Upper lobe of left lung (tissue), 6 donors: ENCODE measurements at places on chromosomes 11 and 22. TPM values are rescaled to one million over a fixed set of nuclear protein-coding genes. Genes with fewer than 3 reads are reported as not detected.

DNA sequence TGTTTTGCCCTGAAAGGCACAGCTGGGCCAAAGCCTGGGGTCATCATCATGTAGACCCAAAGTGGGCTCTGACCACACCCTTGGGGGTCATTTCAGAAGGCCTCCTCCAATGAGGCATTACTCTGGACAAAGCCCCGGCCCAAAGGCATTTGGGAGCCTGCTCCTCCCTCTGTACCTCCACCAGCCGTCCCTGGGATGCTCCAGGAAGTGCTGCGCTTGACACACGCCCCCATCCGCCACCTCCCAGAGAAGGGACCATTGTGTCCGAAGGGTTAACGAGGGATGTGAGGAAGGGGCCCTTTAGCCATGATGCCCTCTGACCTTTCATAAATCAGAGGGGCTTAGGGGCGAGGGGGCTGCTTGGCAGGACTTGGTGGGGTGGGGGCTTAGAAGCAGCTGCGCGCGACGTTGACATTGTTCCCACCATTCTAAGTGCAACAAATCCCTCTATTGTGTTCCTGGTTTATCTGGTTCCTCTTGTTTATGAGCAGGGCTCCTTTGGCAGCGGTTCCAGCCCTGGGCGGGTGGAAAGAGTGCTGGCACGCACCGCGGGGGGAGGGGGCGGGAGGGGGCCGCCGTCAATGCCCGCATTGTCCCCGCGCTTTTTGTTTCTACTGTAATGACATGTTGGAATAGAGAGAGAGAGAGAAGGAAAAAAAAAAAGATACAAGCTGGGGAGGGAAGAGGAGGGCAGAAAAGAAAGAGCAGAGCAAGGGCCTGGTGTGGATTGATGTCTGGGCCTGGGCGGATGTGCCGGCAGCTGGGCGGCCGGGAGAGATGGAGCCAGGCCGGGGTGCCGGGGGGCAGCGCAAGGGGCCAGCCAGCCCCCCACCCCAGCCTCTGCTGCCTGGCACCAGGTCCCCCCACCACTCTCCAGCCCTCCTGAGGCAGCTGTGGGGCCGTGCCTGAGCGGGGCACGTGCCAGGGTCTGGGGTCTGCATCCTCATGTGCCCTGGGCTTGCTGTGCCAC is 32.1 kb upstream of the SOX10 start:
- peak; percentile 38 for DNase-seq

DNA sequence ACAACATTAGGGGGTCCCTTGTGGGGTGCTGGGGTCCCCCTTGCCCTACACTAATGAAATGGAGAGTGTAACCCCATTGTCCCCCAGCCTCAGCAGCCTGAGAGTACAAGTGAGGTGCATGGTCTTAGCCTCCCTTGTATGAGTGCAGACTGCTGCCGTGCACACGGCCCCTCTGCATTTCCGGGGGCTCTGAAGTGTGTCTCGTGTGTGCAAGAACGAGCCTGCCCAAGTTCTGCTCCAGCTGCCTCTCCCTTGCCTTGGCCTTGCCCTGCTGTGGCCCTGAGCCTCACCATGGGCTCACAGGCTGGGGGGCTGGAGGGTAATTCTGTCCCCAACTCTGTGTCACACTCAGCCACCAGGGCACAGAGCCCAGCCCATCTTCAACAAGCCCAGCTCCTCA is 5.2 kb upstream of the EHD1 start:
- no peak for DNase-seq

DNA sequence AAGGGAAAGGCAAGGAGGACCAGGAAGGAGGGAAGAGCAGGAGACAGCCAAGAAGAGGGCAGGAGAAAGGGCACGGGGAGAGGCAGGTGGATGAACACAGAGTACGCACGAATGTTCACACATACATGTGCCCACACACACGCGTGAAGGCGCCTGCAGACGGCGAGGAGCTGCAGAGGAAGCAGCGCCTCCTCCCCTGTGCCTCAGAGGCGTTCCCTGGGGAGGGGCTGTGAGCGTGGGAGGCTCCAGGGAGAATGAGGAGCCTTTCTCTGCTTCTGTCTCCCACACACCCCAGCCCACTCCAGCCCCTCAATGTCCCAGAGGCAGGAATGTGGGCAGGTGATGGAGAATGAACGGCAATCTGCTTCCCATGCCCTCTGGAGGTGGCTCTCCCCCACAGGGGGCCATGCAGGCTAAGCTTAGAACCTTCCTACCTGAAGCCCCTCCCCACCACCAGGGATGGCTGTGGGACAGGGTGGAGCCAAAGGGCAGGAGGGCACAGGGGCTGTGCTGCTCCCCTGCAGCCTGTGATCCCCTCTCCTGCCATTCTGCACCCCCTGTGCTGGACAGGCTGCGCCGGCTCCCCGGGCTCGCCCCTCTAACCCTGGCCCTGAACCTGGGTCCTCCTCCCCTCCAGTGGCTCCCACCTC is 25.3 kb downstream of the PPM1F start:
- no peak for DNase-seq

- no peak for DNase-seq
Measured at GRCh38 chr11:134856056-134856971, 444.3 kb upstream of the B3GAT1 start.

DNA sequence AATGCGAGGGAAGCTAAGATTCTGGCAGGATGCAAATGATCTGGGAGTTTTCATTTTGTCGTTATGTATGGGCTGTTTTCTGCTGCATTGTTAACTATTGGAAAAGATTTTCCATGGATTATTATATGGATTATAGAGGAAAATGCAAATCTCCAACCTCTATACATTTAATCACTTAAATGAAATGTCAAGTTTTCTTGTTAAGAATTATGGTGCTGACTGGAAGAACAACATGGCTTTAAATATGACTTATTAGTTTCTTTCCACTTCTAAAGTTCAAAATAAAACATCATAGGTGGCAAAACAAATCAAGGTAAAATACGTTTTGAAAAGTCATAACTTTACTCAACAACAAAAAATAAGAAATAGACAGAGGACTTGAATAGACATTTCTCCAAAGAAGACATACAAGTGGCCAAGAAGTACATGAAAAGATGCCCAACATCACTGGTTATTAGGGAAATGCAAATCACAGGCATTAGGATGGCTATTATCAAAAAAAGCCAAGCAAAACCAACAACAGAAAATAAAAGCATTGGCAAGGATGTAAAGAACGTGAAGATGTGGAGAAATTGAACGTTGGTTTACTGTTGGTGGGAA is 56.2 kb upstream of the CLDN5 start:
- no peak for DNase-seq

Gene CTSD
- 993 TPM for total RNA-seq

DNA sequence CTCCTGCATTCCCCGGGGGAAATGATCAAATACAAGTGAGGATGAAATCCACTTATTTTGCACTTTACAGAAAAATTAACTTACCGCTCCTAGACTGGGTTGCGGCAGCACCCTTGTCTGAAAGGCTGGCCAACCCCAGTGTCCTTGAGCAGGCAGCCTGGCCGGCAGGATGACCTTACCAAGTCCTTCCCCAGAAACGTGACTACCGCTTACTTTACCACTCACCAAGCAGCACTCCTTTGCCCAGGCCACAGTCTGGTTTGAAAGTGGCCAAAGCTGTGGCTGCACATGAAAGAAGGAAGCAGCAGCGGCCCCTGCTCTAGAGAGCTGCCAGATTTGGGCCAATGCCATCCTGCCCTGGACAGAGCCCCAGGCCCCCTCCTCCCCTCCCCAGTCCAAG is 20.3 kb downstream of the MYH9 start:
- no peak for DNase-seq

Gene CERK
- total RNA-seq: 36.7 TPM

DNA sequence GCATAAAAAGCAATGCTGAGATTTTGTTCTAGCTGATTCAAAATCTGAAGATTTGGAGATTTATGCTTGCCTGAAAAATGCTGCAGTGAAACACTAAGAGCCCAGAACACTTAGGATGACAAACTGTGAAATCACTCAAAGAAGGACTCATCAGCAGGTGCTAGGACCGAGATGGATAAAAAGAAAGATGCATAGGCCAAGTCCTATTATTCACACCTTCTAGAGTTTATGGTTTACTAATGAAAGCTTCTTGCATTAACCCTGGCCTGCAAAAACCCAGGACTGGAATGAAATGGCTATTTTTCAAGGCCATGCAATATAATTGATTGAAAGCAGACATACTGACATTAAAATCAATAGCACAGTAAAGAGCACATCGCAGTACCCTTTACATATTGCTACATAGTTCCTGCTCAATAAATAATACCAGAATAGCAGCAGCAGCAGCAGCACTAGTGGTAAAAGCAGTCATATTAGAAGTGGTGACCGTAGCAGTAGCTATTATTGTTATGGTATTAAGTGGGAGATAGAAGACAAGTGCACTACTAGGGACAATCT is 161.7 kb downstream of the RAB38 start:
- no peak for DNase-seq

- DNase-seq: no peak
Measured at GRCh38 chr22:19869497-19870152, 15.0 kb upstream of the GNB1L start.

GRCh38 chr11:84714316-84714780 is 912.8 kb downstream of the DLG2 start:
- DNase-seq: no peak

- no peak for DNase-seq
Measured at GRCh38 chr11:122750049-122750448, 88.3 kb upstream of the CRTAM start.

DNA sequence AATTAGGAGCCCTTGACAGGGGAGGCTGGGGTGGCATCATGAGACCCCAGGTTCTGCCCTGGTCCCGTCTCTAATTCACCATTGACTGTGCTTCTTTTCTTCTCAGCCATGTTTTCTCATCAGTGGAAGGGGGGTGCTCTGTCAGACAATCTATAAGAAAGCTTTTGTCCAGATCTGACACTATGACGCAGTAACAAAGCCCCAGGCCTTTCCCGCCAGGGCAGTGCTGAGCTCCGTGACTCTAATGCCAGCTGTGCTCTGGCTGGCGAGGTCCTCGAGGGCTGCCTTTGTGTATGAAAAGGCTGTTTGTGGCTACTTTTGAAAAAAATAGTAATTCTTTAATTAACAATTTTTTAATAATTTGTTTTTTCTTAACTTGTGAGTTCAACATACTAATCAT is 3.2 kb downstream of the CD6 start:
- no peak for DNase-seq

GRCh38 chr11:64385945-64386704 is 27.2 kb downstream of the RPS6KA4 start:
- no peak for DNase-seq

Gene ADAMTS8
- 13.0 TPM for total RNA-seq

DNA sequence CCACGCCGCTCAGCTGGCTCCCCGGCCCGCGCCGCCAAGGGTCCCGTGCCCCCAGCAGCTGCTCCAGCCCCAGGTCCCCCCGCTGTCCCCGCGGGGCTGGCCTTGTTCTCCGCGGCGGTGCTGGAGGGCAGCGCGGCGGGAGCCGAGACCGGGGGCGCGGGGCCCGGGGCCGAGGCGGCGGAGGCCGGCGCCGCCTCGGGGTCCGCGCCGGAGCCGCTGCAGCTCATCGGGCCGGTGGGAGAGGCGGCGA is 128 bp downstream of the TAF10 start:
- no peak for DNase-seq

GRCh38 chr22:49404020-49404419 is 423.7 kb downstream of the BRD1 start:
- DNase-seq: peak; percentile 8

DNA sequence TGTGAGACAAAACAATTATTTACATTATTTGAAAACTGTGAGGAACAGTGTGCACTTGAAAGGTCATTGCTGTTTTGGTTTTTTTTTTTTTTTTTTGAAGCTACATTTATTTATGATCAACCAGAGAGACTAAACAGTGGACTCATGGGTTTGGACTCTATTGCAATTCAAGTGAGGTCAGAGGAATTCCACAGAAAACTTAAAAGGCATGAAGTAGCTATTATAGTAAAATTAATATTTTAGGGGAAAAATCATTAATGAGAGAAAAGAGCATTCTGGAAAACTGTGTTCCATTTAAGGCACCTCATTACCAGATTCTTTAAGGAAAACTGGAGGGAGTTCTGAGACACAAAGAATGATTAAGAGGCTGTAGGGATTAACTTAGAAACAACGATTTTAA is 102.8 kb downstream of the WNT11 start:
- no peak for DNase-seq

DNA sequence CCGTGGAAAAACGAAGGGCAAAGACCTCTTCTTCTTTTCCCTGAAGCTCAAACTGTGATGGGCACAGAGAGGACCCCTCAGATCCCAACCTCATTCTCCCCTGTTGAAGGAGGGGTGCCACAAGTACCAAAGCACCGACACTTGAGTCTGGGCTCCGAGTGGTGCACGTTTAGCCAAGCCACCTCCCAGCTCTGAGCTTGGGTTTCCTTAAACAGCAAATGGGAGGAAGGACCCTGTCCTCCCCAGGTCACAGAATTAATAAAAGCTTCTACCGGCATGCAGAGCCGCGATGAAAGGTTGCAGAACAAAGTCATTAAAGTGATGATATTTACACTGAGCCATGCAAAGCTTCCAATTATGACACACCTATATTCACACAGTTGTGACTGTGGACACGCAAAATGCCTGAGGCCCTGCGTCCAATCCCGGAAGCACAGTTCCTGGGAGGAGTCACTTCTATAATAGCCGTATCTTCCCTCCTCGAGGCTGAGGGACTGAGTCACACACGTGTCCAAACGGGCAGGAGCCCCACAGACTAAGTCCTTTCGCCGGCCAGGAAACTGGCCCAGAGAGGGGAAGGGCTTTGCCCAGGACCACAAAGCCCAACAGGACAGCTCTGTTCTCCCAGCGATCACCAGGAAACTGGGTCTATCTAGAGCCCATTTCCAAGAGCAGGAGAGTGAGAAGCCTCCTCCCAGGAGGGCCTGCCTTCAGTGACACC is 922 bp upstream of the CSNK1E start:
- DNase-seq: peak; percentile 83

GRCh38 chr11:64347193-64347867 is 7.3 kb downstream of the CCDC88B start:
- no peak for DNase-seq

DNA sequence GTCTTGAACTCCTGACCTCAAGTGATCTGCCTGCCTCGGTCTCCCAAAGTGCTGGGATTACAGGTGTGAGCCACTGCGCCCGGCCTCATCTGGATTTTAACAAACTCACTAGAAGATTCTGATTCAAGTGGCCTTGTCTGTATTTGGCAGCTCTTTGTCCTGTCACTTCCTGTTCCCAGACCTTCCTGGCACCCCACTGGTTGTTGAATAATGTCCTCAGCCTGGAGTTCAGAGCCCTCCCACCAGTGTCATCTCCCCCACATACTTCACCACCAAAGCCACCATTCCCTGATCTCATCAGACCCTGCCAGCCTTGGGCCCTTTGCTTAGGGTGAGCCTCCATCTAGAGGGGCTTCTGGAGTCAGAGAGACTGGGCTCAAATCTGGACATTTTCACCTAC is 3.3 kb downstream of the PELI3 start:
- DNase-seq: no peak

GRCh38 chr22:25895678-25896077 is 153.7 kb downstream of the MYO18B start:
- DNase-seq: no peak
